Panc1 (cell line): ENCODE measurements at places on chromosomes 1 and 21. TPM values are rescaled to one million over a fixed set of nuclear protein-coding genes. Genes with fewer than 3 reads are reported as not detected.

Gene VWA1
- 858 TPM for total RNA-seq

Gene ADAMTS4
- 0.26 TPM for total RNA-seq

Gene SEMA4A
- total RNA-seq = 0.21 TPM

- no peak for DNase-seq
- H3K27ac ChIP-seq = no peak overlapping the region
- H3K4me1 ChIP-seq = no peaks in the 10 kb centered on the region
- no peaks in the 10 kb centered on the region for H3K36me3 ChIP-seq
- H3K4me3 ChIP-seq = no peak overlapping the region
Measured at GRCh38 chr1:112342558-112342957, 53.5 kb upstream of the CTTNBP2NL start.
